T-helper 17 cell (primary cell): ENCODE measurements at places on chromosomes 16 and 17. TPM values are rescaled to one million over a fixed set of nuclear protein-coding genes. Genes with fewer than 3 reads are reported as not detected.

The GPR179 gene
- total RNA-seq: not detected

DNA sequence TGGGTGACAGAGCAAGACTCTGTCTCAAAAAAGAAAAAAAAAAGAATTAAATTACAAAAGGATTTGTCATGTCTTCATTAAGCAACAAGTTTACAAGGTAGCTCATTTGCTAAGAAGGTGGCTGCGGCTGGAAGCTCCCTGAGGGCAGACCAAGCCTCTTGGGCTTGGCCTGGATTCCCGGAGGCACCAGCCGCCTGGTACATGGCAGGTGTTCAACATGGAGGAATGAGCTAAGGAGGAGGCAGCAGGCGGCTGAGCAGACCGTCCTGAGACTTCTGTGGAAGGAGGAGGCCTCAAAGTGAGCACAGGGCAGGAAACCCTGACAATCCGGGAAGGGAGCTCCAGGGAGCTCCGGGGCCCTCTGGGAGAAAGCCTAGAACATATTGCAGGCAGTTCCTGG is 3.2 kb upstream of the MYLK3 start:
- no peak for DNase-seq

DNA sequence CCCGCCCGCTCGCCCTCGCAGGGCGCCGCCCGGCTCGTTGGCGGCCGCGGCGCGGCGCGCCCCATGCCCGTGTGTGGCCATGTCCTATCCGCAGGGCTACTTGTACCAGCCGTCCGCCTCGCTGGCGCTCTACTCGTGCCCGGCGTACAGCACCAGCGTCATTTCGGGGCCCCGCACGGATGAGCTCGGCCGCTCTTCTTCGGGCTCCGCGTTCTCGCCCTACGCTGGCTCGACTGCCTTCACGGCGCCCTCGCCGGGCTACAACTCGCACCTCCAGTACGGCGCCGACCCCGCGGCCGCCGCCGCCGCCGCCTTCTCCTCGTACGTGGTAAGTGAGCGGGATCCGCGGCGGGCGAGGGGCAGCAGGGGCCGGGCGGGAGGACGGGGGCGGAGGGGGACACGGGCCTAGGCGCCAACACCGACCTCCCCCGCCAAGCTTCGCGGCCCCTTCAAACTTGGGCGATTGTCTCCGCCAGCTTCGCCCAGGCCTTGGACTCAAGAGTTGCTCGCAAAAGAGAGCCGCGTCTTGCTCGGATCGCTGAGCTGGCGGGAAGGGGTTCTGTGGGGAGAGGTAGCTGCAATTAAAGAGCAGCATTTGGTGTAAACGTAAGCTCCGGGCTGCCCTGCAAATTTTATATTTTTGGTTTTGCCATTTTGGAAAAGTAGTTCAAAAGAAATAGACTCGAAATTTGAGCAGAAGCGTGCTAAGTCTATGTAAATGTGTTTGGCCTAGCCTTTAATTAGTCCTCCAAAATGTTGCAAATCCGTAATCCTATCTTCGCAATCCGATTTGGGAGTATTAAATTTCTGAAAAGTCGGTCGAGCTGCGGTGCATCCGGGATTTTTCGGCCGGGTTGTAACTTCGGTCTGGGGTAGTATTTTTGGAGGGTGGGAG is 702 bp downstream of the IRX5 start:
- DNase-seq: no peak

DNA sequence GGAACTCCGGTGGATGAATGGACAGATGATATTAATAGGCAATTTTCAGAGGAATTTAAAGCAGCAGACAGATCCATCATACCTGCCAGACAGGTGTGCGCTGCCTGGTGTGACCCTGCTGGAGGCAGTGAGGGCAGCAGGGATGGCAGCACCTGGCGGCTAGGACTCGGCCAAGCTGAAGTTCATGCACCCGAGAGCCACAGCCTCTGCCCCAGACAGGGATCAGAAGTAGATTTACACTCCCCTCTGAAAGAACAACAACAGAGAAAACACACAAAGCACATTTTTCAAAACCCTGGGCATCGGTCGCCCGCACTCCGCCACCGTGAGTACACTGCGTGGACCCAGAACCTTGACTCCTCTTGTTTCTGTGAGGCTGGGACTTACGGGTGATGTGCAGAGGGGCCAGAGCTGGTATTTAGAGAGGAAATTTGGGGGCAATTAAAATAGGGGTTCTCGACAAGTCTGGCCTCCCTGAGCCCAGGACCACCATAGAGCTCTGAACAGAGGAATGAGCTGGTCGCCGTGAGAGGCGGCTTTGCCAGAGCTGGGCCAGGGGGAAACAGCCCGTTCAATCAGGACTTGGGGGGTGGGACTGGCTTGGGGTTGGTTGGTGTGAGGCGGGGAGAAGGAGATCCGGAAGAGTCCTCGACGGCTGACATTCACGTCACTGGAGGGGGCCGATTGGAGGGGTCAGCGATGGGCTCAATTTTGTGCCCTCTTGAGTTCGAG is 101.0 kb downstream of the METRNL start:
- DNase-seq: no peak

GRCh38 chr17:65029605-65030336 is 26.8 kb downstream of the GNA13 start:
- DNase-seq: no peak

DNA sequence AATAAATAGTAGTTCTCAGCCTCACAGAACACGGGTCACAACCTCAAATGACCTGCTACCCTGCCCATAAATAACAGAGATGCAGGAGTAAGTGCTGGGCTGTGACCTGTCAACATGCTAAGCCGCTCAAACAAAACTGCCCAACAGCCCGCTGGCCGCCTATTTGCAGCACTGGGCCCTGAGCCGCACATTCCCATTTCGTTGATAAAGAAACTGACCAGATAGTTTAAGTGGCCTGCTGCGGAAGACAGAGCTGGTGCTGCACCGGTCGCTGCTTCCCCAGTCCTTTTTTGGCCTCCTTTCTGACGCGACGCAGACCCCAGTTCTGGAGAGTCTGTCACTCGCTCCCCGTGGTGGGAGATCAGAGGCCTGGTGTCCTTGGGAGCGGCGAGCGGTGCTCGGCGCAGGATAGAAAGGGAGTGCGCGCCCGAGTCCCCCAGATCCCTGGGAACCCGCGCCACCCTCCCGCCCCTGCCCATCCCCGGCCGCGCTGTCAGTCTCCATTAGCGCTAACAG is 349 bp upstream of the SLC6A2 start:
- no peak for DNase-seq

GRCh38 chr17:5694551-5694950 is 110.2 kb upstream of the NLRP1 start:
- no peak for DNase-seq
